ENCODE measurements at places on chromosomes 11 and 22.

DNA sequence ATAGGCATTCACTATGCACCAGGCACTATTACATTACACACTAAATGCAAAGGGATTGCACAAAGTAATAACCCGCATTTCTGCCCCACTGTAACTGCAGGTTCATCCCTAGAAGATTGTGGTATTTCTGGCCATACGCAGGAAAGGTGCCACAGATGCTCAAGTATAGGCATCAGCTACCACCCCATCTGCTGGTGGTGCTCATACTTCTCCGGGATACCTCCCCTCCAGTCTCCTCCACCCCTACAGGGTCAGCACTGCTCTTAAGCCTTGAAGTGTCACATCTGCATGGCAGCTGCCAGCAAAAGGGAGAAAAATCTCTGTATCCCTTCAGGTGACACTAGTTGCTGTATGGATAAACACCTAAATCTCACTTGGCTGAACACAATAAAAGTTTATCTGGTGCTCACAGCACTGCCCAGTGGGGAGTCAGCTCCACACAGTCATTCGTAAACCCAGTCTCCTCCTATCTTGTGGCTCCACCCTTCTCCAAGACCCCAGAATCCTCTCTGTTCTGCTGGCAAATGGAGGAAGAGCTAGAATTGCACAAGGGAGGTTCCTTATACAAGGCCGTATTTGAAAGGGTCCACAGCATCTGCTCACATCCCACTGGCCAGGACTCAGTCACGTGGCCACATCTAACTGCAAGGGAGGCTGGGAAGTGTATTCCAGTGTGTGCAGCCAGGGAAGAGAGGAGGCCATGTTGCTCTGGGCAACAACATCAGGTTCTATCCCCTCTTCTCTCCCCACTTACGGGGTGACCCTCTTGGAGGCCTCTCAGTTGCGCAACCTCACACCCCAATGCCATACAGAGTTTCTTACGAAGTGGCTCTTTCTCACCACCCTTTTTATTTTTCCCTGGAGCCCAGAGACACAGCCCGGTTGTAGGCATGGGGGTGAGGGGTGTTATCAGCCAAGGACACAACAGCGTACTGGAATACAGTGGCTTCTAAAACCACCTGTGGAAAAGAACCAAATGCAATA, 114.7 kb downstream of the BUD13 start:
- no peak for DNase-seq

- peak; percentile 93 for DNase-seq
Measured at GRCh38 chr11:61814958-61815789, 1.6 kb downstream of the FADS1 start.

- no peak for DNase-seq
Measured at GRCh38 chr11:10694486-10695239, 1.1 kb upstream of the IRAG1 start.

- DNase-seq: no peak
Measured at GRCh38 chr22:44439356-44440223, 58.4 kb downstream of the RTL6 start.
